ENCODE measurements at places on chromosomes 2 and 18.

DNA sequence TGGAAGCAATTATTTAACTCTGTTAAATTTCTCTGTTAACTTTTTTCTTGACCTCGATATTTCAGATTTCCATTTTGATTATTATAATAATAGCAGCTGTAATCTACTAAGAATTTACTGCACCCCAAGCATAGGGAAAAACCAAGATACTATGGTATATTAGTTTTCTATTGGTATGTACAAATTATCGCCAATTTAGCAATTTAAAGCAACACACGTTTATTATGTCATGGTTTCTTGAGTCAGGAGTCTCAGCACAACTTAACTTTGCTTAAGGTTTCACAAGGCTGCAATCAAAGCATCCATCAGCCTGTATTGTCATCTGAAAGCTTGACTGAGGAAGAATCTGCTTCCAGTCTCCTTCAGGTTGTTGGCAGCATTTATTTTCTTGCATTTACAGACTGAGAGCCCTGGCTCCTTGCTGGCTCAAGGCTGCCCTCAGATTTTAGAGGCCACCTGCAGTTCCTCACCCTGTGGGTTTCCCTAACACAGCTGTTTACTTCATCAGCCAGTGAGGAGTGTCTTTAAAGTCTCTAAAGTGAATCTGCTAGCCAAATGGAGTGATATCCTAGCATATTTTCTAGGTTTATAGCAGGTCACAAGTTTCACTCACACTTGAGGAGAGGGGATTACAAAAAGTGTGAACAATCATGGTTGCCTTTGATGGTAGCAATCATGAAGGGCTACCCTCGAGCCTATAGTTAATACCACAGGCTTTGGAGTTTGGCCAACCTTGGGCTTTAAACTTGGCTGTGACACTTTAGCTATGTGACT lies 4.4 kb upstream of the VPS54 start:
- H3K27ac ChIP-seq: no peak overlapping the region
- H3K4me1 ChIP-seq: peaks cover 7% of the 10 kb centered on the region
- DNase-seq: no peak
- H3K36me3 ChIP-seq: no peaks in the 10 kb centered on the region

DNA sequence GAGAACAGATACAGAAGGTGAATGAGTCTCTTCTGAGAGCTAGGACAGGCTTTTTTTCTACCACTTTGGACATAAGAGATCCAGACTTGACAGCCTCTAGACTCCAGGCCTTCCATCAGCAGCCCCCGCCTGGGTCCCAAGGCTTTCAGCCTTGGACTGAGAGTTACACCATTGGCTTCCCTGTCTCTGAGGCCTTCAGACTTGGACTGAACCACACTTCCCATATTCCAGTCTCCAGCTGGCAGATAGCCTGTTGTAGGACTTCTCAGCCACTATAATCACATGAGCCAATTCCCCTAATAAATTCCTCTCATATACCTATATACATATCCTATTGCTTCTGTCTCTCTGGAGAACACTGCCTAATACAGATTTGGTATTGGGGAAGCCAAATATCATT lies 128.2 kb downstream of the MCFD2 start:
- peaks cover 3% of the 10 kb centered on the region for H3K4me1 ChIP-seq
- no peak overlapping the region for H3K27ac ChIP-seq
- DNase-seq: no peak
- H3K27me3 ChIP-seq: no peaks in the 10 kb centered on the region
- H3K36me3 ChIP-seq: peaks cover 19% of the 10 kb centered on the region

DNA sequence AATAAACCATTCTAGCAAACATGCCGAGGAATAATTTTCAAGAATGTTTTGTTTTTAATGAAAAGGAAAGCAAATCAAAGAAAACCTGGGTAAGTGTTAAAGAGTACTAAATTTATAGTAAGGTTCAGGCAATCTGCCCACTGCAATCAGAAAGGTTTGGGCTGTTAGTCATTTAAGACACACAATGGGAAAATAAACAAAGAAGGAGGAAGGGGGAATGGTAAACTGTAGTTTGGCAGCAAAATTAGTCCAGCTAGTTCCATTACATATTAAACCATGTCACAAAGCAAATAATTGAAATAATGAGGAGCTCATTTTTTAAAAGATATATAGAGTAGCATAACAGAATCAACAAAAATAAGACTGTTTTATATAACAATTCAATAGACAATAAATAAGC lies 87.5 kb upstream of the COPS8 start:
- no peaks in the 10 kb centered on the region for H3K4me1 ChIP-seq
- no peak overlapping the region for H3K4me3 ChIP-seq
- no peak for DNase-seq
- H3K27ac ChIP-seq: no peak overlapping the region
- H3K36me3 ChIP-seq: peaks cover 5% of the 10 kb centered on the region
- no peaks in the 10 kb centered on the region for H3K27me3 ChIP-seq

GRCh38 chr18:13450289-13451212 lies 232.0 kb downstream of the LDLRAD4 start:
- peaks cover 17% of the 10 kb centered on the region for H3K27me3 ChIP-seq
- H3K36me3 ChIP-seq: no peaks in the 10 kb centered on the region
- DNase-seq: no peak
- H3K27ac ChIP-seq: no peak overlapping the region

GRCh38 chr2:5546181-5546580 lies 146.0 kb upstream of the SOX11 start:
- H3K27ac ChIP-seq: no peak overlapping the region
- no peak for DNase-seq
- H3K4me1 ChIP-seq: peaks cover 4% of the 10 kb centered on the region
- no peaks in the 10 kb centered on the region for H3K27me3 ChIP-seq

DNA sequence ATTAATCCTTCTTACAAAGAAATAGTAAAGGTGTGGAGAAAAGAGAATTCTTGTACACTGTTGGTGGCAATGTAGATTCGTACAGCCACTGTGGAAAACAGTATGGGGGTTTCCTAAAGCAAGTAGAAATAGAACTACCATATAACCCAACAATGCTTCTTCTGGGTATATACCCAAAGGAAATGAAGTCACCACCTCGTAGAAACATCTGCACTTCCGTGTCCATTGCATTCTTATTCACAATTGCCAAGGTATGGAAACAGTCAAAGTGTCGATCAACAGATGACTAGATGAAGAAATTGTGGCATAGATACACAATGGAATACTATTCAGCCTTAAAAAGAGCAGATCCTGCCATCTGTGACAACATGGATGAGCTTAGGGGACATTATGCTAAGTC lies 93.4 kb upstream of the TGIF1 start:
- H3K4me1 ChIP-seq: no peaks in the 10 kb centered on the region
- no peaks in the 10 kb centered on the region for H3K27me3 ChIP-seq
- no peak overlapping the region for H3K27ac ChIP-seq
- no peak overlapping the region for H3K4me3 ChIP-seq
- DNase-seq: no peak

GRCh38 chr2:186460465-186460864 lies 25.6 kb upstream of the ZC3H15 start:
- H3K4me1 ChIP-seq: no peaks in the 10 kb centered on the region
- no peaks in the 10 kb centered on the region for H3K27me3 ChIP-seq
- no peak for DNase-seq
- H3K27ac ChIP-seq: no peak overlapping the region
- H3K36me3 ChIP-seq: no peaks in the 10 kb centered on the region

GRCh38 chr18:12369211-12369610 lies 7.8 kb downstream of the AFG3L2 start:
- no peaks in the 10 kb centered on the region for H3K36me3 ChIP-seq
- H3K4me3 ChIP-seq: no peak overlapping the region
- H3K27me3 ChIP-seq: peaks cover 1% of the 10 kb centered on the region
- no peak overlapping the region for H3K27ac ChIP-seq

- peaks cover 1% of the 10 kb centered on the region for H3K27me3 ChIP-seq
- peak overlapping the region; percentile 71 for H3K27ac ChIP-seq
- peak; percentile 40 for DNase-seq
- peak overlapping the region; percentile 28 for H3K4me3 ChIP-seq
These were observed 22.9 kb downstream of the ZNF532 start for GRCh38 chr18:58887613-58887963.

DNA sequence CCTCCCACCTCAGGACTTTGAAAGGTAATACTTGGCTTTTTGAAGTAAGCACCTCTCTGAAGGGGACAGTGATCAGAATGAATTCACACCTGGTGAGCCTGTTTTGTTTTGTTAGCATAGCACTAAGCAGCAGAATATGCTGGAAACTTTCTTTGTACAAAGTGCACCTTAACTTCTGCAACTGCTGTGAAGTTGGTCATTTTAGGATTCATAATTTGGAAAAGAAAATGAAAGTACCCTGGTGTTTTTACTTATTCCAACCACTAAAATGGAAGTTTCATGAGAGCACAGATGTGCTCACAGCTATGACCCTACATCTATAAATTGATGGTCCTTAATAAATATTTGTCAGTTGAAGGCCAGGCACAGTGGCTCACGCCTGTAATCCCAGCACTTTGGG lies 257.8 kb upstream of the STON1 start:
- DNase-seq: no peak
- H3K27ac ChIP-seq: no peak overlapping the region
- H3K36me3 ChIP-seq: peaks cover 6% of the 10 kb centered on the region
- H3K4me3 ChIP-seq: no peak overlapping the region

DNA sequence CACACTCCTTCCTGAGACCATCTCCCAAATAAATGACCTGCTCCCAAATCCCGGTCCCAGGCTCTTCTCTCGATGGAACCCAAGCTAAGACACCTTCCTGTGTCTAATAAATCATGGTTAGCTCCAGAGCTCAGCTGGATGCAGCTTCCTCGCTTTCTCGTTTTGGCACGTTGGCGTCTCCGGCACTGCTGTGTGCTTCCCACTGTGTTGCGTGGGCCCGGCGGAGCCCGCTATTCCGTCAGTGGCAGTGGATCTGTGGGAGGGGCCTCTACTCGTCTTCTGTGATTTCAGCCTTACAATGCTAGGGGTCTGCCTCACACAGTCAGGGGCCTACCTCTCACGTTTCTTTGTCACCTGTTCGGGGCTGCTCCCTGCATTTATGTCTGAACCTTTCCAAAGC lies 29.4 kb upstream of the YWHAQ start:
- no peak overlapping the region for H3K27ac ChIP-seq
- peaks cover 6% of the 10 kb centered on the region for H3K27me3 ChIP-seq
- H3K36me3 ChIP-seq: no peaks in the 10 kb centered on the region
- H3K4me3 ChIP-seq: no peak overlapping the region

DNA sequence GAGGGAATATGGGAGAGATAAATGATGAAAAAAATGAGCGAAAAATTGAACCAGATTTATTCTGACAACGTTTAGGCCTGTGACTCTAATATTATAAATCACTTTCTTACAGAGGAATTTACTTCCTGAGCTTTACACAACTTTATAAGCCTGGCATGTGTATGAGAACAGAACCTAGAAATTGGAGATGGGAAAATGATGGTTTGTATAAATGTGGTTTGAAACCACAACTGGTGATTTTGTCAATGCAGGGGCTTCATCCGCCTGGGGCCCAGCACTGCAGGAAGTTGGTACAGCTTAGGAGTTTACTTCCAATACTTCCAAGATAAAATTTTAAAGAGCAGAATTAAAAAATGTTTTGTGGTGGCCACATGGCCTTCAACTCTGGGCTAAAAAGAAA lies 82.3 kb downstream of the VAPA start:
- H3K4me1 ChIP-seq: peaks cover 4% of the 10 kb centered on the region
- peaks cover 5% of the 10 kb centered on the region for H3K27me3 ChIP-seq
- DNase-seq: no peak
- no peak overlapping the region for H3K4me3 ChIP-seq
- H3K27ac ChIP-seq: no peak overlapping the region
- peaks cover 16% of the 10 kb centered on the region for H3K36me3 ChIP-seq

GRCh38 chr2:241900251-241901017 lies 30.9 kb downstream of the RTP5 start:
- H3K36me3 ChIP-seq: no peaks in the 10 kb centered on the region
- H3K27ac ChIP-seq: no peak overlapping the region
- H3K4me3 ChIP-seq: peak overlapping the region; percentile 34
- no peak for DNase-seq
- peaks cover 4% of the 10 kb centered on the region for H3K27me3 ChIP-seq

DNA sequence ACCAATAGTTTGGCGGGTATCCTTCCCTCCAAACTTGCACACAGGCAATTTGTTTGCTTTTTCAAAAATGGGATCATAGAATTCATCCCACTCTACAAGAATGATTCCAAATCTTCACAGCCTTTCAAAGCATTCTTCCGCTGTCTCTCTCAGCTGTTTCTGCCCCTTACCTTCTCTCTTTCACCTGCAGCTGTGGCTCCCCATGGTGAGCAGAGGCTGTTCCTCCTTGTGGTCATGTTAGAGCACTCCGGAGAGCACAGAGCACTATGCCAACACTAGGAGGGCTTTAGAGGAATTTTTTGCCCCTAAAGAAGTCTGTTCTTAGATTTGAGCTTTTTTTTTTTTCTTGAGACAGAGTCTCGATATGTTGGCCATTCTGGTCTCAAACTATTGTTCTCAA lies 30.4 kb downstream of the MTHFD2 start:
- DNase-seq: no peak
- no peak overlapping the region for H3K4me3 ChIP-seq
- peaks cover 5% of the 10 kb centered on the region for H3K27me3 ChIP-seq
- peaks cover 13% of the 10 kb centered on the region for H3K4me1 ChIP-seq

- no peaks in the 10 kb centered on the region for H3K4me1 ChIP-seq
- no peak overlapping the region for H3K27ac ChIP-seq
- H3K27me3 ChIP-seq: no peaks in the 10 kb centered on the region
- no peak overlapping the region for H3K4me3 ChIP-seq
- no peaks in the 10 kb centered on the region for H3K36me3 ChIP-seq
These were observed 123.6 kb upstream of the STK17B start for GRCh38 chr2:196295005-196295404.

GRCh38 chr2:101811226-101812015 lies 113.9 kb downstream of the MAP4K4 start:
- H3K27me3 ChIP-seq: peaks cover 27% of the 10 kb centered on the region
- H3K4me1 ChIP-seq: peaks cover 76% of the 10 kb centered on the region
- peak overlapping the region; percentile 67 for H3K27ac ChIP-seq
- peak overlapping the region; percentile 22 for H3K4me3 ChIP-seq
- DNase-seq: no peak

- no peaks in the 10 kb centered on the region for H3K36me3 ChIP-seq
- no peaks in the 10 kb centered on the region for H3K4me1 ChIP-seq
- H3K4me3 ChIP-seq: no peak overlapping the region
- H3K27ac ChIP-seq: no peak overlapping the region
- no peak for DNase-seq
These were observed 107.5 kb downstream of the TTC27 start for GRCh38 chr2:32735348-32735747.

Measured in glutamatergic neuron (in vitro differentiated cells).